ENCODE measurements at places on chromosomes 5 and 9.

DNA sequence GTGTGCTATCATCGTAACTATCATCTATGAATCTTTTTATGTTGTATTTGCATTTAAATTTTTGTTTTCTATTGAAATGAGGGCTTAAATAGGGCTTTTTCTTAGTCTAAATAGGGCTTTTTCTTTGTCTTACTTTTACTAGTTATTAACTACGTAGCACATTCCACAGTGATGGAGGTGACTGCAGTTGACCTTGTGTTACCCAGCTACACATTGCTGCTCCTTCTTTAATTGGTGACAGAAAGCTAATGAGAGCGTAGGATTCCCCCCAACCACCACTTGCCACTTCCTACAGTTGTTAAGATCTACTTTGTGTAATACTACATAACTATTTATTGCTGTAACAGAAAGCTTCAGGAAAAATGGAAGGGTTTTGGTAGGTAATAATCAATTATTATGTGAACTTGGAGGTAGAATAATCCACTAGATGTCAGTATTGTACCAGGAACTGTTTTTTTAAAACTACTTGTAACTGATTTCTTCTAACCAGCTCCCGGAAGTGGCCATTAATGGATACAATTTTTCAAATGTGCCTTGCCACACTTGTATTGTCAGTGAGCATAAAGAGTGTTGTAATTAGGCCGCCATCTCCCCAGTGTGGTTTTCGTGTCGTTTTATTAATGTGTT is 18.0 kb downstream of the MTRR start:
- H3K27ac ChIP-seq: peak overlapping the region; percentile 40
- peaks cover 4% of the 10 kb centered on the region for H3K4me1 ChIP-seq
- no peaks in the 10 kb centered on the region for H3K27me3 ChIP-seq

DNA sequence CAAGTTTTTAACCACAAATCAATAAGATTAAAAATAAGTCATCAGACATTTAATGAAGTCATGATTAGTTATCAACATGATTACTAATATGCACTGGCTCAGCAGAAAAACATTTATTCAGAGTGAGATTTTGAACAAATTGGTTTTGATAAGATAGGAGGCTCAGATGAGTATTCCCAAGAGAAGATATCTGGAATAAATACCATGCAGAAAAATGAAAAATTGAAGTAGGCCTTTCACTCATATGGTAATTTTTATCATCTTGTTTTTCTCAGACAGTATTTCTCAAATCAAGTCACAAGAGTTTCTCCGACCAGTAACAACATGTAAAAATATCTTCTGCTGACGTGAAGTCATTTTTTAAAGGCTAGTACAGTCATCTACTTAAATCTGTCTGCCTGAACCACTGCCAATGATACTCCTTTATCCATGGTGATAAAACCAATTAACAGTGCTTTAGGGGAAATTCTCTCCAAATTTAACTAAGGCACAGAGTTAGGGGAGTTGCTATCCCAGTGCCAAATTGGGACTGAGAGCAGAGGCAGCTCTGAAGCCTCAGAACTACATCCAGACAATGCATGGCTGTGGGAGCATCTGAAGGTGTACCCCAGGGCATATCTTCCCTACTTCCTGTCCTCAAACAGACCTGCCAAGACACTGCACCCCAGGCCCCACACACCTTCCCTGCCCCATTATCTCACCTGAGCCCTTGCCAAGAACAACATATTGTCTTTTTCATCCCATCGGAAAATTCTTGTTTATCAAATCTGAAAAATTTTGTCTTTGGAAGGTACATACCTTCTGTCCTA is 105.5 kb upstream of the TSLP start:
- H3K4me1 ChIP-seq: peaks cover 6% of the 10 kb centered on the region
- no peaks in the 10 kb centered on the region for H3K36me3 ChIP-seq
- DNase-seq: no peak

GRCh38 chr9:33082538-33083326 is 6.3 kb upstream of the SMU1 start:
- no peak overlapping the region for H3K27ac ChIP-seq
- no peak overlapping the region for H3K4me3 ChIP-seq
- H3K27me3 ChIP-seq: no peaks in the 10 kb centered on the region
- H3K4me1 ChIP-seq: no peaks in the 10 kb centered on the region
- H3K36me3 ChIP-seq: no peaks in the 10 kb centered on the region

- no peak for DNase-seq
- no peak overlapping the region for H3K4me3 ChIP-seq
- H3K27me3 ChIP-seq: no peaks in the 10 kb centered on the region
- no peaks in the 10 kb centered on the region for H3K4me1 ChIP-seq
- H3K36me3 ChIP-seq: no peaks in the 10 kb centered on the region
- H3K27ac ChIP-seq: no peak overlapping the region
Measured at GRCh38 chr5:143428738-143429420, 25.4 kb upstream of the NR3C1 start.

GRCh38 chr9:37026931-37027581 is 7.0 kb downstream of the PAX5 start:
- no peak for DNase-seq
- no peak overlapping the region for H3K27ac ChIP-seq
- no peaks in the 10 kb centered on the region for H3K36me3 ChIP-seq
- no peak overlapping the region for H3K4me3 ChIP-seq

DNA sequence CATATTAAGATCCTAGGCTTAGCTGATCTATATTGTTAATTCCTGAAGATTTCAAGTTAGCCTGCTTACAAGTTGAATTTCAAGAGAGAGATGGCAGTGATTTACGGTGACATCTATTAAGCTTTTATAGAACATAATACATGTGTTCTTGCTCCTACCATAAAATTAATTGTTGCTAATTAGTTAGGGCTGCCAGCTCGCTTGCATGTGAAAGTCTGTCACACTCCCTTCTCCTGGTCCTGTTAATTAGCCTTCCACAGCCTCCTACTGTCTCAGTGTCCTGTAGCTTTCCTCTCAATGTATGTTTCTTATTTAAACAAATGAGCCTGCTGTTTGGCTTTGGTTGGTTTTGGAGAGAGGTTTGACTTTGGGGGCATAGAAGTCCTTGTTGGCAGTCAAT is 247.2 kb downstream of the NTRK2 start:
- H3K27ac ChIP-seq: no peak overlapping the region
- no peaks in the 10 kb centered on the region for H3K27me3 ChIP-seq
- no peak overlapping the region for H3K4me3 ChIP-seq

GRCh38 chr5:152994033-152994680 is 496.3 kb upstream of the GRIA1 start:
- H3K4me1 ChIP-seq: no peaks in the 10 kb centered on the region
- DNase-seq: no peak
- H3K27ac ChIP-seq: no peak overlapping the region
- no peaks in the 10 kb centered on the region for H3K27me3 ChIP-seq
- no peaks in the 10 kb centered on the region for H3K36me3 ChIP-seq

DNA sequence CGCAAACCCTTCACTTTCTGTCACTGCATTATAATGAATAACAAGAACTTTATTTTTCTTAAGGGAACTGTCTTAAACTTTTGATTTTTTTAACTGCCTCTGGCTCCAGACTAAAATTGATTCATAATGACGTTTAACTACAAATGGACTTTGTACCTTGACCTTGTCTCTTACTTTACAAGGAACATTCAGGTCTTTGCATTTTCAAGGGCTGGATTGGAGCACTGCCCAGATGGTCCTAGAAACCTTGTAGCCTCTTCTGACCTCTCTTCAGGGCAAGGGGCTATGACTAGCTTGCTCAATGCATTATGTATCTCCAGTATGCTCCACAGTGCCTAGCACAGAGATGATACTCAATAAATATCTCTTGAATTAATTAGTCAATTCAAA is 612.6 kb upstream of the CLINT1 start:
- no peak overlapping the region for H3K27ac ChIP-seq
- H3K27me3 ChIP-seq: no peaks in the 10 kb centered on the region
- H3K36me3 ChIP-seq: no peaks in the 10 kb centered on the region
- DNase-seq: no peak
- no peak overlapping the region for H3K4me3 ChIP-seq

DNA sequence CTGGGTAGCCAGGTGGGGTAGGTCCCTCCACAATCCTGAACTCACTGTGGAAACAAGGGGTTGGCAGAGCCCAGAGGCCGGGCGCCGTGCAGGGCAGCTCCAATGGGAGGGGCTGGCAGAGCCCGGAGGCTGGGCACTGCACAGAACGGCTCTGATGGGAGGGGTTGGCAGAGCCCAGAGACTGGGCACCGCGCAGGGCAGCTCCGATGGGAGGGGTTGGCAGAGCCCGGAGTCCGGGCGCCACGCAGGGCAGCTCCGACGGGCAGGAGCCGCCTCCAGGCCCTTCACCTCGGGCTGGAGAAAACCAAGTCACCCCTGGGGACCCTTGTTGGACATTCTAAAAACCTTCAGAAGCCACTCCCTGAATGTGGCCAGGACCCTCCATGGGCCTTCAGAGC is 9.3 kb downstream of the NACC2 start:
- no peaks in the 10 kb centered on the region for H3K27me3 ChIP-seq
- no peak overlapping the region for H3K27ac ChIP-seq
- DNase-seq: no peak
- H3K36me3 ChIP-seq: peaks cover 2% of the 10 kb centered on the region
- no peak overlapping the region for H3K4me3 ChIP-seq

DNA sequence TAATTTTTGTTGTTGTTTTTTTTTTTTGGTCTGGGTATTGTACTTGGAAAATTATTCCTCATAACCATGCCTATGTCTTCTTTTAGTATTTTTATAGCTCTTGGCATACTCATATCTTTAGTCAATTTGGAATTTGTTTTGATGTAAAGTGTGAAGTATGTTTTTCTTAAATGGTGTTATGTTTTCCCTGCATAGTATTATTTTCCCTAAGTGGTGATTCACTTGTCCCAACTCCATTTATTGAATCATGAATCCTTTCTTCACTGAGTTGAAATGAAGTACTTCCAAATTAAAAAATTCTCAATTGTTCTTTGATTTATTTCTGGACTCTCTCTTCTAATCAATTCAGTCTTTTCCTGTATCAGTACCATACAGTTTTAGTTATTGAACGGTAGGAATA is 46.5 kb downstream of the POLK start:
- no peak overlapping the region for H3K27ac ChIP-seq
- H3K27me3 ChIP-seq: no peaks in the 10 kb centered on the region
- DNase-seq: no peak
- no peaks in the 10 kb centered on the region for H3K4me1 ChIP-seq

- H3K27me3 ChIP-seq: no peaks in the 10 kb centered on the region
- H3K36me3 ChIP-seq: no peaks in the 10 kb centered on the region
- H3K27ac ChIP-seq: no peak overlapping the region
- no peaks in the 10 kb centered on the region for H3K4me1 ChIP-seq
- no peak overlapping the region for H3K4me3 ChIP-seq
- no peak for DNase-seq
Measured at GRCh38 chr9:2145746-2146145, 130.6 kb downstream of the SMARCA2 start.

GRCh38 chr5:144142139-144142823 is 28.2 kb downstream of the YIPF5 start:
- no peak overlapping the region for H3K4me3 ChIP-seq
- no peaks in the 10 kb centered on the region for H3K36me3 ChIP-seq
- H3K4me1 ChIP-seq: peaks cover 7% of the 10 kb centered on the region
- no peak overlapping the region for H3K27ac ChIP-seq

- no peak overlapping the region for H3K27ac ChIP-seq
- H3K36me3 ChIP-seq: no peaks in the 10 kb centered on the region
- no peak overlapping the region for H3K4me3 ChIP-seq
- H3K4me1 ChIP-seq: no peaks in the 10 kb centered on the region
- DNase-seq: no peak
Measured at GRCh38 chr5:30524428-30524827, 669.1 kb upstream of the CDH6 start.

DNA sequence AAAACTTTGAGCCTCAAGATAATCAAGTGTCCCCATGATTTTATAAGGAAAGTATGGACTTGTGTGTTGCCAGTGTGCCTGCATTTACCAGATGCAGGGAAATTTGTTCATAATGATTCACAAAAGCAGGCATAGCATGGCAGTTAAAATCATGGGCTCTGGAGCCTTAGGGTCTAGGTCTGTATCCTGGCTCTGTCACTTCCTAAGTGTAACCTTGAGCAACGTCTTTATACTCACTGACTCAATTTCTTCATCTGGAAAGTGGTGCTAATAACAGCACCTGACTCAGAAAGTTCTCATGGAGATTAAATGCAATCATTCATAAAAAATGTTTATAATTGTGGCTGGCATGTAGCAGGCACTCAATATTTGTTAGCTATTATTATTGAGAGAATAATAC is 234.9 kb downstream of the SAXO1 start:
- no peak overlapping the region for H3K27ac ChIP-seq
- H3K27me3 ChIP-seq: no peaks in the 10 kb centered on the region
- no peak overlapping the region for H3K4me3 ChIP-seq
- peak; percentile 20 for DNase-seq
- no peaks in the 10 kb centered on the region for H3K4me1 ChIP-seq
- H3K36me3 ChIP-seq: no peaks in the 10 kb centered on the region

GRCh38 chr5:151451626-151452520 is 4.5 kb downstream of the SLC36A1 start:
- peak overlapping the region; percentile 64 for H3K27ac ChIP-seq
- DNase-seq: peak; percentile 69
- peaks cover 12% of the 10 kb centered on the region for H3K4me1 ChIP-seq
- no peak overlapping the region for H3K4me3 ChIP-seq

DNA sequence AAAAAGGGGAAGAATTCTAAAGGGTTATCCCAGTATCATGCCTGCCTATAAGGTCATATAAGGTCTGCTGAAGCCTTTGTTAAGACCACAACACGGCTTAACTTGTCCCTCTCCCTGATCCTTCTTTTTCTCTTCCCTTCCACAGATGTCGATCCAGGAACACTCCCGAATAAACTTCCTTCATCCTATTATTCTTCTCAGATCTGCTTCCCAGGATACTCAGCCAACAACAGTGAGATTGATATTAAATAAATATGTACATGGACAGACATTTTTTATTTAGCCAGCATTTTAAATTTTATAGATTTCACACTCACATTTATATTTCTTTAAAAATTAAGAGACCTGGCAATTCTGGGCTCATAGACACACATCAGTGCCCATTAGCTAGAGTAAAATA is 44.1 kb downstream of the DPYSL3 start:
- no peak overlapping the region for H3K27ac ChIP-seq
- no peaks in the 10 kb centered on the region for H3K4me1 ChIP-seq
- no peaks in the 10 kb centered on the region for H3K36me3 ChIP-seq
- no peaks in the 10 kb centered on the region for H3K27me3 ChIP-seq

DNA sequence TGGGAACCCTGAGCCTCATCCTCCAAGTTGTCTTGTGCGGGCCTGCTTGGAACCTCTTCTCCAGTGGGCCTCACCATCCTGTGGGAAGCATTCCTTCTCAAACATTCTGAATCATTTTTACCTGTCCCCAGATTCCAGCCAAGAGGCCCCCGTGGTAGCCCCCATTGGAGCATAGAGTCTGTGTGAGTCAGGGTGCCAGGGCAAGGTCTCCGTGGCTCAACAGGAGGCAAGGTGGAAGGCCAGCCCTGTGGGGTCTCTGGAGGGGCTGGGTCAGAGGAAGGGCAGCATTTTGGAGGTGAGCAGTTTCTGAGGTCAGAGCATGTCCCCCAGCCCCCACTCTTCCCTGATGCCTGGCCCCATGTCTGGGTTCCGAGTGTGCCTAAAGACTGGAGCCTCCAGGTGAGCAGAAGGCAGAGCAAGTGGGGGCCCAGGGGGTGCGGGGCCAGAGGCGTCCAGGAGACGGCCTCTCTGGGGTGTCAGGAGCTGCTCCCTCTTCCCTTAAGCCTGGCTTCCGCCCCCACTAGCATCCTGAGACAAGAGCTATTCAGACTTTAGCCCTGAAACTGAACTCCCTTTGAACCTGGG is 2.1 kb downstream of the CACNA1B start:
- no peak overlapping the region for H3K4me3 ChIP-seq
- DNase-seq: no peak
- no peaks in the 10 kb centered on the region for H3K4me1 ChIP-seq

GRCh38 chr9:121021301-121021700 is 28.8 kb downstream of the C5 start:
- H3K27ac ChIP-seq: no peak overlapping the region
- no peaks in the 10 kb centered on the region for H3K27me3 ChIP-seq

- H3K36me3 ChIP-seq: peaks cover 17% of the 10 kb centered on the region
- no peaks in the 10 kb centered on the region for H3K27me3 ChIP-seq
- H3K27ac ChIP-seq: no peak overlapping the region
- no peak for DNase-seq
- H3K4me3 ChIP-seq: no peak overlapping the region
Measured at GRCh38 chr5:138011991-138012390, 20.9 kb downstream of the FAM13B start.

Measured in IMR-90 (cell line).